ENCODE measurements at places on chromosomes 5 and 9.
A peak's percentile ranks its signal among the peaks of the same experiment; 100 is the strongest.

DNA sequence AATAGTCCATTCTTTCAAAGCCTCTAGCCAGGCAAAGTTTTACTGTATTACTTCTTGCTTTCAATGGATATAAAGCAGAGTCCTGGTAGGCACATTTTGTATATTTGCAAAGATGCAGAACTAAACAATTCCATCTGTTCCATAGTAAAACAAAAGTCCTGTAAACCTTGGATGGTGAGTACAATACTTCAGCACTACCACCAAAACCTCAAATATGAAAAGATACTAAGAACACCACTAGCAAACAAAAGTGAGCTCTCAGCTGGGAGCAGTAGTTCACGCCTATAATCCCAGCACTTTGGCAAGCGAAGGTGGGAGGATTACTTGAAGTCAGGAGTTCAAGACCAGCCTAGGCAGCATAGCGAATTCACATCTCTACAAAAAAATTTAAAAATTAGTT lies 195.0 kb downstream of the MSX2 start:
- DNase-seq, result no peak

DNA sequence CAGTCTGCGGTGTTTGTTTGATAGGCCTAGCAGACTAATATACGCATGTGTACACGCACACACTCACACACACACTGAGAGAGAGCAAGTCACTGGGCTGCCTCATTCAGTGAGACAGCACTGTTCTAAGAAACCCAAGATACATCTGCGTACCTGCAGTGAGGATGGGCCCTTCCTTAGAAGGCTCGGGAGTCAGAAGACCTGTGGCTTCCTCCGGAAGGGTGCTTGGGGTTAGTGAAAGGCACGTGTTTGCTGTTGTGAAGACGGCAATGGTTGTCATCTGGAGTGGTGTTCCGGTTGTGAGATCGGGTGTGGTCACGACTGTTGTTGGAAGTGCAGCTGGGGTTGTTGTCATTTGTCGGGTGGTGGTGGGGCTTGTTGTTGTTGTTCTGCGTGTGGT lies 11.7 kb downstream of the TIMD4 start:
- DNase-seq, result no peak

DNA sequence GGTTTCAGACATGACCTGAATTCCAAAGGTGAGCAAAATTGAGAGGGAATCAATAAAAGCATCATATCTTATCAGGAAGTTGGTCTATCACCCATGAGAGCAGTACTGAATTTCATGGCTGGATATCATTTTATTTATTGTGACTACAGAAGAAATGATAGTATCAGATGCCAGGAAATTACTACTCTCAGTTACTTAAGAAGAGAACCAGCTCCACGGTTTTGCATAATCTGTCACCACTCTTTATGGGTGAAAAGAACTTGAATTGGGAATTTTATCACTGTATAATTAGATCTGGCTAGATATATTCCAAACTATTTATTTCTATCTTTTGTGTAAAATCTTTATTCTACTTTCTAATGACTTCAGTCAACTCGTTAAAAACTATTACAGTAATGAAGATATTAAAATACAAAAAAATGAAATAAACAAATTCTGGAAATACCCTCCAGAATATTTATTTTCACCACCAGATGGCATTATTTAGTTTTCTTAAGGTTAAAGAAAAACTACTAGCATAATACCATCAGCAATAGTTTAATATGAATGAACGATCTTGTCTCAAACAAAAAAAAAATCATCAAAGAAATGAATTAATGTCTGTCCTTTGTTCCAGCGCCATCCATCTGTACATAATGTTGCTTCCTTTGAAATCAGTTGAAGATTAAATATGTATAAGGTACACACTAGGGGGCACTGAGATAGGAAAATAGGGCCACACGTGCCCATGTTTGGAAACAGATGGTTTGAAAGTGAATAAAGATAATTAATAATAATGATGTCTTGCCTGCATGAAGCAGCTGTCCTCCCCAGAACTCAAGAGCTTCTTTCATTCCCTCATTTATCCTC lies 84.7 kb upstream of the SLCO6A1 start:
- DNase-seq, result peak; percentile 29

- DNase-seq, result no peak
Observed at GRCh38 chr5:150270541-150271295, 18.9 kb downstream of the CAMK2A start.

DNA sequence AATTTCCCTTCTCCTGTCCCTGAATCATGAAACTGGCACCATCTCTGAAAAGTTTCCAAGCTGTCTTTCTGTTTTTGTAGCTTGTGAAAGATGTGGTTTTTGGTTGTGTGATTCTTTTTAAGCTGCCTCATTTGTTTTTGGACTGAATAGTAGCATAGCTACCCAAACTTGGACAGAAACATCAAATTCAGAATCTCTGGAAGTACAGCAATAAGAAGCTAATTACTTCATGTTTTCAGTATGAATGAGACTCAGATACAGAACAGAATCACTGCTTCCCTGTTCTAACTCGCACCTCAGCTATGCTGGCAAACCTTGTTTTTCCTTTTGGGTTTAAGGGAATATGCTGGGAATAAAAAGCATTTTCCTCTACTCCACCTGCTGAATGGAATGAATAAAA lies 101.0 kb downstream of the FGF1 start:
- DNase-seq, result no peak
